Stimulated activated CD4-positive, alpha-beta T cell treated with anti-CD3 and anti-CD28 coated beads, TNF-alpha, amount 100 ng/mL, for 1 hour (primary cell): ENCODE measurements at places on chromosomes 5 and 9.

- no peak for DNase-seq
Observed at GRCh38 chr9:14279671-14280070, 34.3 kb downstream of the NFIB start.

DNA sequence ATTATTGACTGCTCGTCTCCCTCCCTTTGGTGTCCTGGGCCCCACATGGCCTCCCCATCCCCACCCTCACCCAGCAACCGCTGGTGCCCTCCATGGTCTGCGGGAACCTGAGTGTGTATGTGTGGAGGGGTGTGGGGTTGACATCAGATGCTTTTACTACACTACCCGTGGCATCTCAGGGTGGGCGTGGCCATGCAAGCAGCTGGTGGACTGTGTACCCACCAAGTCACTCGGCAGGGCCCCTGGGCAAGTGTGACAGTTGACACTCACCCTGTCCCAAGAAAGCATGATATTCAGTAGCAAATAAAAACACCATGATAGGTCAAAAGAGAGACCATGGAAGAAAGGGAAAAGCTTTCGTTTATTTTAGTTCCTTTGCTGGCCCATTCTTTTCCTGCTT is 7.4 kb upstream of the NXNL2 start:
- DNase-seq = no peak

DNA sequence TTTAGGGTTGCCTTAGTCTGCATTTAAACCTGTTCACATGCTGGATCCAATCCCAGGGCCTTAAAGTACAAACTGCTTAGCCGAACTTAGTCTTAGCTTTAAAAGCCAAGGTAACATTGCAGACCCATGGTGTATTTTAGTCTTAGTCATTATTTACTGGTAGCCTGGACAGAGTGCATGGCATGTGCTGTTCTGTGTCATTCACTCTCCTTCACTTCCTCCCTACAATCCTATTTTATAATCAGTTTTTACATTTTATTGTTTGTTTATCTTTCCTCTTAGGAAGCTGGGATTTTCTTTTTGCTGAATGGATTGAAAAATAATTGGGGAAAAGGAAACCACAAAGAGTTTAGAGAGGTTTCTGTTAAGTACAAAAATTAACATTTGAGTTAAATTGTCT is 29.4 kb upstream of the TAL2 start:
- no peak for DNase-seq

DNA sequence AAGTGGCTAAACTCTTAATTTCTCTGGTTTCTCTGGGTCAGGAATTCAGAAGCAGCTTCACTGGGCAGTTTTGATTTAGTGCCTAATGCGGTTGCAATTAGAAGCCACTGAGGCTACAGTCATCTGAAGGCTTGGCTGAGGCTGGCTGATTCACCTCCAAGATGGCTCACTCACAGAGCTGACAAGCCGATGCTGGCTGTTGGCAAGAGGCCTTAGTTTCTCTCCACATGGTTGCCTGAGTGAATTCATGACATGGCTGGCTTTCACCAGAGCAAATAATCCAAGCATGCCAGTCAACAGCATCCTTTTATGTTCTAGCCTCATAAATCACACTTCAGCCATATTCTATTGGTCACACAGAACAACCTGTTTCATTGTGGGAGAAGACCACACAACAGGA is 2.8 kb upstream of the CDK7 start:
- no peak for DNase-seq

GRCh38 chr5:72478276-72478675 is 28.9 kb downstream of the ZNF366 start:
- DNase-seq = no peak

DNA sequence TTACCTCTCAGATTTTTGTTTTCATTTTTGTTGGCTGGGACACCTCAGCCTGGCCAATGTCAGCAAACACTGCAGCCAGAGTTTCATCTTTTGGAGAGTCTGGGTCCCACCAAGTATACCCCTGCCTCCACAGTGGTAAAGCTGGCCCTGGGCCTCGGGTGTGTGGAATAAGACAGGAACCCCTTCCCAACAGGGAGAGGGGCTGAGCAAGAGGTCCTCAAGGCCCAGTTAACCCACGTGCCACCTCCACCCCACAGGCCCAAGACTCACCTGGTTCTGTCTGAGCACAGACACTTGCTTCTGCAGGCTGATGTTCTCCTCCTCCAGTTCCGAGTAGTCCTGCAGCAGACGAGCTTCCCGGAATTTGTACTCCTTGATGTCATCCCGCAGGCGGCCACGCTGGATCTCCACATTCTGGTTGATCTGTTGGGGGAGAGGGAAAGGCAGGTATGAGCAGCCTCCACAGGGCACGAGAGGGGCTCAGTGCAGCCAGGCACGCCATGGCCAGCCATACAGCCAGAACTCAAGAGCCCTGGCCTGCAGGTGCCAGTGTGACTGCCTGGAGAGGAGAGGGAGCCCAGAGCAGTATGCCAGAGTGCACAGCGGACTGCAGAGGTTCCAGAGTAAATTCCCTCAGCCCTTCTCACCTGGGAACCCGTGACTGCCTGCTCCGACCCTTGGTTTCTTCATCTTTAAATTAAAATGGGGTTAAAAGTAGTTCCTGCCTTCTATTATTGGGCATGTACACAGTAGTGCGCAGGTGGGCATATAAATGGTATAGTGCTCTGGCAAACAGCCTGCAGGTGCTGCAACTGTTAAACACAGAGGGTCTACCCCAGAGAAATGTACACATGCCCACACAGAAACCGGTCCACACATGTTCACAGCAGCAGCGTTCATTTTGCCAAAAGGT is 42.0 kb downstream of the BICD2 start:
- no peak for DNase-seq
